ENCODE measurements at places on chromosomes 1 and 21. TPM values are rescaled to one million over a fixed set of nuclear protein-coding genes. Genes with fewer than 3 reads are reported as not detected.

CAMSAP2 gene
- 15.3 TPM for total RNA-seq

RC3H1 gene
- 15.4 TPM for total RNA-seq

DTL gene
- 15.7 TPM for total RNA-seq

TTLL7 gene
- 3.9 TPM for total RNA-seq

RPRD2 gene
- 8.9 TPM for total RNA-seq

BSND gene
- not detected for total RNA-seq

GIPC2 gene
- 3.6 TPM for total RNA-seq

ZRANB2 gene
- total RNA-seq, result 36.0 TPM

PLA2G2F gene
- total RNA-seq, result not detected

AMY1C gene
- total RNA-seq, result not detected

GAS5 gene
- total RNA-seq, result 202 TPM

DIPK1A gene
- total RNA-seq, result 1.3 TPM

VWA5B1 gene
- total RNA-seq, result not detected

RHBG gene
- not detected for total RNA-seq

SIM2 gene
- total RNA-seq, result 0.10 TPM

SIK1 gene
- 0.67 TPM for total RNA-seq

AZIN2 gene
- total RNA-seq, result 1.9 TPM

MYBPH gene
- total RNA-seq, result not detected

TNFRSF14 gene
- total RNA-seq, result 99.8 TPM

TFF3 gene
- total RNA-seq, result 14.9 TPM

MAEL gene
- total RNA-seq, result not detected

GRHL3 gene
- 0.10 TPM for total RNA-seq

PEAR1 gene
- total RNA-seq, result 46.7 TPM

KCNJ10 gene
- total RNA-seq, result not detected

MIXL1 gene
- total RNA-seq, result 0.20 TPM

CDC14A gene
- total RNA-seq, result 7.8 TPM

WNT2B gene
- total RNA-seq, result 0.59 TPM

VAV3 gene
- 4.0 TPM for total RNA-seq

SFT2D2 gene
- total RNA-seq, result 38.3 TPM

EXO1 gene
- total RNA-seq, result 13.9 TPM

TMEM52 gene
- total RNA-seq, result not detected

FCRLB gene
- total RNA-seq, result 3.6 TPM

MCOLN3 gene
- not detected for total RNA-seq

PRAMEF5 gene
- not detected for total RNA-seq

CAPN9 gene
- total RNA-seq, result not detected

TMEM240 gene
- 0.69 TPM for total RNA-seq

HAO2 gene
- not detected for total RNA-seq
